Naive thymus-derived CD8-positive, alpha-beta T cell (primary cell): ENCODE measurements at places on chromosomes 13 and 19. TPM values are rescaled to one million over a fixed set of nuclear protein-coding genes. Genes with fewer than 3 reads are reported as not detected.

ATP8B3 gene
- total RNA-seq = 1.6 TPM

GAPDHS gene
- total RNA-seq = not detected

PABPC3 gene
- 1.1 TPM for total RNA-seq

FUT2 gene
- not detected for total RNA-seq

LRRC63 gene
- 0.52 TPM for total RNA-seq

URAD gene
- not detected for total RNA-seq

C19orf25 gene
- total RNA-seq = 58.3 TPM

CACNA1A gene
- total RNA-seq = 0.44 TPM
